ENCODE measurements at places on chromosomes 2 and 18. TPM values are rescaled to one million over a fixed set of nuclear protein-coding genes. Genes with fewer than 3 reads are reported as not detected.

DNA sequence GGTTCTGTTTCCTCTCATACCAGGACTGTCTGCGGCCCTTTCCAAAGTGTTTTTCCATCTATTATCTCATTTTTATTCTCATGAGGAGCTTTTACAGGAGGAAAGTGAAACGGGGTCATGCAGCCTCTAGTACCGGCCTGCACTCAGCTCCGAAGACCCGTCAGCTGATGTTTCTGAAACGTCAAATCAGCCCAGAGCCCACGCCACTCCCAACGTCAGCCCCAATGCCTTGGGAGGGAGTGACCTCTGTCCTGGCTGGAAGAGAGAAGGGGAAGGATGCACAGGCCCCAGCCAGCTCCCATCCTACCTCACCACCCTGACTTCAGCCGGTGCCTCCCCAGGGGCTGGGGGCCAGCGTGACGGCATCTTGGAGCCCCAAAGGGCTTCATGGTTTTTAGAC, 58.5 kb downstream of the ADCY3 start:
- DNase-seq: no peak

DNA sequence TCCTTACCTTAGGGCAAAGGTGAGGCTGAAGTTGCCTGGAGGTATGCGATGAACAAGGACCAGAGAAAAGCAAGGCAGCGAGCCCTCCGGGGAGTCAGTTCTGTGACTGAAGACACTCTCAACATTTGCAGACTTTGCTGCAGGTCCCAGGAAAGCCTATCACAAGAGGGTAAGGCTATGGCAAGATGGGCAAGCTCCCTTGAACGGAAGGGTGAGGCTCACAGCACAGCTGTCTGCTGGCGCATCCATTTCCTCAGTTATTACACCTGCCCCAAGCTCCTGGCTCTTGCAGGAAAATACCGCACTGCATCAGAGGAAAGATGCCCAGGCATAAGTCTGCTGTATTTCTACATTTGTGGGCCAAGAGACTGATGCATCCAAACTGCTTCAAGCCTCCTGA, 141.4 kb downstream of the BCL11A start:
- DNase-seq: no peak

Gene SLC16A14
- total RNA-seq: 12.5 TPM

GRCh38 chr18:25140124-25140961, 211.6 kb downstream of the ZNF521 start:
- DNase-seq: no peak

GRCh38 chr2:178114462-178114861, 2.2 kb downstream of the RBM45 start:
- no peak for DNase-seq

Gene SP140
- total RNA-seq: 3.1 TPM

- no peak for DNase-seq
Observed at GRCh38 chr2:225773148-225773547, 373.6 kb downstream of the NYAP2 start.

DNA sequence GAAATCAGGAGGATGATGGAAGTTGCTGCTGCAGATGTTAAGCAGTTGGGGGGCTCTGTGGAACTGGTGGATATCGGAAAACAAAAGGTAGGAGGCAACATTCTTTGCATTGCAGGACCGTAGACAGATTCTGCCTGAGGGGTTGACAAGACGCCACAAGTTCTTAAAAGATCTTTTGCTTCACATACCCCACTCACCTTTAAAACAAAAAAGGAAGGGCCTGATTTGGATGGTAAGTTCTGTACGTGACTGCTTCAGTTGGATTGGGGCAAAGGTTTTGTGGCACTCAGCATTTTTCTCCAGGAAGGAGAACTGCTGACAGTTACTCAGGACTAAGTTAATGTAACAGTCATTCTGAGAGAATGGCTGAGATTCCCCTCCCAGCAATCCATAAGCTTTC, 5.2 kb downstream of the CNDP2 start:
- no peak for DNase-seq

- no peak for DNase-seq
Observed at GRCh38 chr2:10688921-10689807, 611 bp downstream of the NOL10 start.

Gene VPS54
- total RNA-seq: 18.1 TPM

GRCh38 chr2:149766339-149766738, 178.8 kb upstream of the MMADHC start:
- no peak for DNase-seq

Gene BCL2
- total RNA-seq: 20.5 TPM

- no peak for DNase-seq
Observed at GRCh38 chr2:27010139-27010538, 22.6 kb upstream of the TMEM214 start.

Gene STK39
- 36.4 TPM for total RNA-seq

Gene SLC9A4
- total RNA-seq: 0.17 TPM

Gene DOCK10
- 14.7 TPM for total RNA-seq

GRCh38 chr18:63292831-63293683, 26.5 kb downstream of the BCL2 start:
- no peak for DNase-seq

GRCh38 chr2:248724-249123, 15.1 kb downstream of the SH3YL1 start:
- no peak for DNase-seq

Gene RPRM
- total RNA-seq: not detected

DNA sequence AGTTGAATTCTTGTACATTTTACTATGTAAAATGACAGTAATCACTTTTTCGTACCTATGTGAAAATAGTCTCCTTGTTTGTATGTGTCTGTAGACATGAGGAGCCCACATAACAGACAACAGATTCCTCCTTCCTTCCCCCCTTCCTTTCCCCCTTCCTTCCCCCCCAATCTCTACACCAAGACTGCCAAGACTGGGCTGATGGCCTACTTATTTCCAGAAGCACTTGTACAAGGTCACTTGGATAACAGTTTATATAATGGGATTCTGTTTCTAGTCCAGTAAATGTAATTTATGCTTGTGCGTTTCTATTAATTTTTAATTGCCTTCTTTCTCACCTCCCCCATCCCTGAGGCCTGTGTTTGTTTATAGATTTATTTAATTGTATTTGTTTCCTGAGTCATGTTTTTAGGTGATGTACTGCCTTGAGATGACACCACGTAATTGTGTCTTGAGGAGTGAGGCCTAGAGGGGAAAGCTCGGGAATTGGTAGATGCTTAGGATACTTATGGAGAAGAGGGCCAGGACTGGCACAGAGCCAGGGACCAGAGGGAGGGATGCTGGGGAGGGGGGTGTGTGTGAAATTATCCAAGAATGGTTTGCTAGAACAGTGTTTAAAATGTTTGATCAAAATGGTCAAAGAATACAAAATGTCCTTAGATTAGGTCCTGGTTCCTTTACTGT, 12.3 kb downstream of the B3GNT2 start:
- no peak for DNase-seq

DNA sequence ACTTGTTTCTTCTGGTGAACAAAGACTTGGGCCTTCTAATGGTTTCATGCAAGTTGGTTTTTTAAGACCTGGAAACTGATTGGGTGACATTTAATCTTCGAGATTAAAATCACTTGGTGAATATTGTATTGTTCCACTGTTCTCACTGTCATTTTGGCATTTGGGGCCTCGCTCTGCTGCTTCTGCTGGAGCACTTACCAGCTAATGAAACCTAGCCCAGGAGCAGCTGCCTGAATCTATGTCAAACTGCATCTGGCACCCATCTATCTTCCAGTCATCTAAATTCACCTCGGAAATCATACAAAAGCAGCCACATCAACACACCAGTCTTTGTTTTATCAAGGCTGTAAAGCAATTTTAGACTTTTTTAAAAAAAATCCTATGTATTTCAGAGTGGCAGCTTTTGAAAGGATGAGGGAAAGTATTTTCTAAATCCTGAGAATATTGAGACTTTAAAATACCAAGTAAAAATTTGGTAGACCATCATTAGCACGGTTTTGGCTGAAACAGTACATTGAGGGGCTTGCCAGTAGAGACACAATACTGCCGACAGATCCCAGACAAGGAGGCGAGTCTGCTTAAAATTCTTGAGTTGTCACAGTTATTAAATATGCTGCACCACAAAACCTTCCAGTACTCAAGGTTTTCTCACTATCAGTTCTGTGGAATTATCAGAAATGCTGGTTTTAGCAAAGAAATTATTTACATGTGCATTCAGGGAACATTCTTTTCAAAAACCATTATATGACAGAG, 26.1 kb upstream of the SERTAD2 start:
- DNase-seq: no peak

Gene MCEE
- total RNA-seq: 22.8 TPM

- no peak for DNase-seq
Observed at GRCh38 chr18:75530118-75530517, 102.6 kb upstream of the SMIM21 start.

Gene LYG2
- not detected for total RNA-seq

- DNase-seq: no peak
Observed at GRCh38 chr2:231686192-231687100, 21.9 kb upstream of the PTMA start.

Gene GALNT14
- total RNA-seq: not detected

DNA sequence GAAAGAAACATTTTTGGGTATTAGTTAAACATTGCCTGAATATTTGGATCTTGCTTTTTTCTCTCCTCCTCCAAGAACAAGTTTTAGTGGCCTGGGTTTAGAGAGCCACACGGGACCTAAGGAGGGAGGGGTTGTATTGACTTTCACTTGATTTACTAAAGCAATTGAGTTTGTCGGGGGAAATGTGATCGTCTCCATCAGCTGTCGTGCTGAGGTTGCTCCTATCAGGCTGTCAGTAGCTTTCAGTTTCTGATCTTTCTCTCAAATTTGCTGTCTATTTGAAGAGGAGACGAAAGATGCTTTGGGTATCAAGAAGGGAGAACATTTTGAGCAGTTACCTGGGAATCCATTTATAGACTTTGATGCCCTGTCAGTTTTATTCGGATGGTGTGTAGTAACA, 106.0 kb downstream of the SETBP1 start:
- DNase-seq: no peak

Gene CEBPZOS
- total RNA-seq: 50.5 TPM

GRCh38 chr2:121307048-121307447, 22.0 kb upstream of the TFCP2L1 start:
- DNase-seq: no peak

DNA sequence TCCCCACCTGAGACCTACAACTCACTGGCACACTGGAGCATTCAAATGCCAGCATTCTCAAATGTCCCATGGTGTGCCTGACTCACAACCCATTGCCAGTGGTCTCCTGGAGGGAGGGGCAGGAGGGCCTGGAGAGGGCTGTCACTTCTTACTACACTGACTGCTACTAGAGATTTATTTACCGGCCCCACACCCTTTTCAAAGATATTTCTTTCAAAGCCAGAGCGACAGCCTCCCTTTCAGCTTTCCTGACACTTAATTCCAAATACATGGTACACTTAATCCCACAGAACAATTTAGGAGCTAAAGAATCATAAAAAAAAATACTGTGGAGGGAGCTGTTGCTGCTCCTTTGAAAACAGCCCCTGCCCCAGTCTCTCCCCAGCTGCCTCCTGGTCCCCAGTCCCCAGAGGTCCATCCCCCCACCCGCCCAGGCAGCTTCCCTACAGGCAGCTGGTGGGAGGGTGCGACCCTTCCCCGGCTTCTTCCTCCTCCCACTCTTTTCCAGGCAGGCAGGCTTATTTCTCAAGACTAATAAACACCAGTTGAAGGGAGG, 129.1 kb upstream of the SMAD2 start:
- DNase-seq: no peak

- no peak for DNase-seq
Observed at GRCh38 chr2:31137211-31138036, 816 bp downstream of the GALNT14 start.

DNA sequence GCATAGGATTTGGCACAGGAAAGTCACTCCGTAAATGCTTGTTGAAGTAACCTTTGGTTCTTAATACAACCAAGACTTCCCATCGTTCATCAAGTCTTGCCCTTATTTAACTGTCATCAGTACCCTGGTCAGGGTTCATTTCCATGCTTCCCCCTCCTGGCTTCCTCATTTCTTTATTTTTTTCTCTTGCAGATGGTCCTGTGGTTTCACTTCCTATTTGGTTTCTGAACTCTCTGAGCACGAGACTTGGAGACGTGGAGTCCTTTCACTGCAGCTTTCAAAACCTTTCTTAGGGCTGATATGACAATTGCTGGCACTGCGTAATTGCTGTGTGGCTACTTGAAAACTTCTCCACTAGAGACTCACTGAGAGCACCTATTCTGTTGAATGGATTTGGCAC, 59.9 kb upstream of the PID1 start:
- DNase-seq: peak; percentile 14

DNA sequence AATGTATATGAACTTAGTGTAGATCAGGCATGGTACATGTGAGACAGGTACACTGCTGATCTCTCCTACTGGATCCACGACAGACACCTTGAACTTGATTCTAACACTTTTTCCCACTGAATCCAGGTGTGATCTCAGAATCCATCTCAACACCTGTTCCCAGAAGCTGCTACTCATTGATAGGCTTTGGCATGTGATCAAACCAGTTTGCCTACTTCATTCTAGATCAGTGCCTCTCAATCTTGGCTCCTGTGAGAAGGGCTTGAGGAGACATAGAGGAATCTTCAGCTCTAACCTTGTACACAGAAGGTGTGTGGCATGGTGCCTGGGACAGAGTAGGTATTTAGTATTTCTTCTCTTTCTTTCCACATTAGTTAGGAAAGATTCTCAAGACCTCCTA, 212.3 kb upstream of the ATP5MC3 start:
- DNase-seq: no peak

- no peak for DNase-seq
Observed at GRCh38 chr2:10566018-10566417, 117.9 kb upstream of the ODC1 start.

Gene HOXD13
- total RNA-seq: 1.5 TPM

Gene PPM1G
- total RNA-seq: 59.6 TPM

- DNase-seq: no peak
Observed at GRCh38 chr18:12599543-12599942, 58.4 kb downstream of the SPIRE1 start.

GRCh38 chr2:221203856-221204255, 368.2 kb downstream of the EPHA4 start:
- no peak for DNase-seq

DNA sequence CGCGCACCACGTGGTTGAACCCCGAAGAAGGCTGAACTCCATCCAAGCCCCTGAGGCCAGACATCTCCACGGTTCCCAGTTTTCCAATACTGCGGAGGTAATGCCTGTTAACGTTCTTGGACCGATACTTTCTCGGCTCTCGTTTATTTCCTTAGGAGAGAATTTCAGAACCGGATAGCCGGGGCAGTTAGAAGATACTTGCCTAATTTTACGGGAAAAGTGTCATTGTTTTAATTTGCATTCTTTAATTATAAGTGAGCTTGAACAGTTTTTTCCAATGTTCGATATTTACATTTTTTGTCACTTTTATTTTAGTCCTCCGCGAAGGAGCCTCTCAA, 10.2 kb upstream of the KCNG2 start:
- DNase-seq: no peak

Gene NETO1
- total RNA-seq: not detected

Measured in mucosa of descending colon (tissue), 3 donors.